ENCODE measurements at places on chromosomes 3 and 15. TPM values are rescaled to one million over a fixed set of nuclear protein-coding genes. Genes with fewer than 3 reads are reported as not detected.

- DNase-seq, result no peak
These were observed 190.2 kb downstream of the NR1D2 start for GRCh38 chr3:24135280-24135679.

- no peak for DNase-seq
These were observed 58.8 kb downstream of the NCEH1 start for GRCh38 chr3:172651936-172652625.

DNA sequence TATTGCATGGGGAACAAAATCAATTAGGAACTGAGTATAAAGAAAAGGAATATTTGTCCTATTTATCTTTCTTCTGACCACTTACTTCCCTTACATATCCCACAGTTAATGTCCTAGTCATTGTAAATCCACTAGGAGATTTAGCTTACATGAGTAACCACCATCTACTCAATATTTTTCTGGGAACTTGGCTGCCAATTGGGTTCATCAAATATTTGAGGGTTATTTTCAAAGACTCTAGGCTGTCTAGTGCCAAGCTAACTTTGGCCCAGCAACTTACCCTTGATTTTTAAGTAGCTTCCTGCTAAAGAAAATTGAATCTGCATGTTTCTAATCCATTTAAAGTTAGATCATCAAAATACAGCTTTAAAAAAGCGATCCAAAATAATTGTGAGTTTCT is 362.5 kb upstream of the EPHA3 start:
- DNase-seq, result no peak

GRCh38 chr3:42652251-42652610 is 1.3 kb upstream of the ZBTB47 start:
- DNase-seq, result no peak

DNA sequence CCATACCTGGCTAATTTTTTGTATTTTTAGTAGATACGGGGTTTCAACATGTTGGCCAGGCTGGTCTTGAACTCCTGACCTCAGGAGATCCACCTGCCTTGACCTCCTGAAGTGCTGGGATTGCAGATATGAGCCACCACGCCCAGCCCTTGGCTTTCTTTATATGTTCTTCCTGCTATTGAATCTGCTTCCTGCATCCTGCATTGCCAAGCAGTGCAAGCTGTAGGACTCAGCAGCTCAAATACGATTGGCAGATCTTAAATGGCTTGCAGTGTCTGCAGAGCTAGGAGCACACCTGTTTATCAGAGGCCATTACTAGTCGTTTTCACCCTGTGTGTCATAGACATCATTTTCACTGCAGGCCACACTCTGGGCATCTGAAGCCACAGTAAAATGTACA is 426.2 kb upstream of the PPP2R3A start:
- no peak for DNase-seq

GRCh38 chr3:49217688-49218470 is 46.5 kb downstream of the KLHDC8B start:
- DNase-seq, result no peak

GRCh38 chr3:64379221-64379620 is 154.0 kb upstream of the PRICKLE2 start:
- no peak for DNase-seq

DNA sequence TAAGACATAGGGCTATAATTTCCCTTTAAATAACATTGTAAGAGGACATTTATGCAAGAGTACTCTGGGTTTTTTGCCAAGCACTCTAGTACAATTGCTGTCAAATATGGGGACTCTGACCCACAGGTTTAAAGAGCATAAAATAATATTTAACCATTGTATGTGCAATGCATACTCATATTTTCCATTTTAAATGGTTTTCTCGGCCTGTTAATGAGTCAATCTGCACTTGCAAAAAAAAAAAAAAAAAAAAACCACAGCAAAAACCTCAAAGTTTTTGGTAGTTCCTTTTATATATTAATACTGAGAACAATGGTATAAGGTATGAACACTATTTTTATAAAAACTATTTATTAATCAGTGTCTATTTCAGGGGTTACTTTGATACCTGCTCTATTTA is 304.0 kb upstream of the CBLB start:
- DNase-seq, result no peak

GRCh38 chr3:130935761-130936492 is 42.0 kb downstream of the ATP2C1 start:
- no peak for DNase-seq

Gene SLC28A2
- total RNA-seq, result not detected

Gene TYRO3
- total RNA-seq, result 3.0 TPM

Gene DUOXA1
- not detected for total RNA-seq

Gene EEFSEC
- 18.7 TPM for total RNA-seq

All from activated T-helper 1 cell treated with anti-CD3 and anti-CD28 coated beads, Interleukin-12 subunit alpha, Interleukin-12 subunit beta, Interleukin-2, Interleukin-4 antibody, amounts not matched to agents 30 ng/mL and 10 ng/mL and 1 ng/mL, durations not matched to agents 14 hours and 24 hours and 36 hours (primary cell).